ENCODE measurements at places on chromosomes 12 and 14. TPM values are rescaled to one million over a fixed set of nuclear protein-coding genes. Genes with fewer than 3 reads are reported as not detected.
A peak's percentile ranks its signal among the peaks of the same experiment; 100 is the strongest.

GRCh38 chr12:169528-170370 is 44.2 kb downstream of the SLC6A12 start:
- no peak for DNase-seq
- no peak overlapping the region for H3K4me3 ChIP-seq
- peaks cover 26% of the 10 kb centered on the region for H3K27me3 ChIP-seq

GRCh38 chr12:131264635-131265034 is 310.9 kb downstream of the ADGRD1 start:
- no peak overlapping the region for H3K4me3 ChIP-seq
- peaks cover 5% of the 10 kb centered on the region for H3K4me1 ChIP-seq
- H3K27me3 ChIP-seq, result peaks cover 8% of the 10 kb centered on the region
- no peak overlapping the region for H3K27ac ChIP-seq
- H3K36me3 ChIP-seq, result no peaks in the 10 kb centered on the region

Gene COQ5
- total RNA-seq, result 28.7 TPM

DNA sequence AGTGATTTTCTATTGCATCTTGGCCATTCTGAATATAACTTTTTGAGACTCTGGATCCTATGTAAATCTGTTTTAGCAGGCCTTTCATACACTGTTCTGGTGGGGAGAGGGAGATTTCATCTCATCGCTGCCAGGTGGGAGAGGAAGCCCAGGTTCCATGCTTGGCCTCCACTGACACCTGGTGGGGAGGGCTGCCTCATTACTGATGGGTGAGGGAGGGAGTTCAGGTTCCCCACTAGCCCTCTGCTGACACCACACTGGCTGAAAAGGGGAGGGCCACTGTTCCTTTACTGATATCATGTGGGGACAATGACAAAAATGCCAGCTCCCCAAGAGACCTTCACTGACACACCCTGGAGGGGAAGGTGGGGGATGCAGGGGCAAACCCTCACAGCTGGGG is 2.4 kb upstream of the GALNT8 start:
- no peak overlapping the region for H3K27ac ChIP-seq
- DNase-seq, result no peak
- H3K27me3 ChIP-seq, result peaks cover 48% of the 10 kb centered on the region
- no peak overlapping the region for H3K4me3 ChIP-seq
- no peaks in the 10 kb centered on the region for H3K4me1 ChIP-seq

Gene SLC25A47
- total RNA-seq, result not detected

DNA sequence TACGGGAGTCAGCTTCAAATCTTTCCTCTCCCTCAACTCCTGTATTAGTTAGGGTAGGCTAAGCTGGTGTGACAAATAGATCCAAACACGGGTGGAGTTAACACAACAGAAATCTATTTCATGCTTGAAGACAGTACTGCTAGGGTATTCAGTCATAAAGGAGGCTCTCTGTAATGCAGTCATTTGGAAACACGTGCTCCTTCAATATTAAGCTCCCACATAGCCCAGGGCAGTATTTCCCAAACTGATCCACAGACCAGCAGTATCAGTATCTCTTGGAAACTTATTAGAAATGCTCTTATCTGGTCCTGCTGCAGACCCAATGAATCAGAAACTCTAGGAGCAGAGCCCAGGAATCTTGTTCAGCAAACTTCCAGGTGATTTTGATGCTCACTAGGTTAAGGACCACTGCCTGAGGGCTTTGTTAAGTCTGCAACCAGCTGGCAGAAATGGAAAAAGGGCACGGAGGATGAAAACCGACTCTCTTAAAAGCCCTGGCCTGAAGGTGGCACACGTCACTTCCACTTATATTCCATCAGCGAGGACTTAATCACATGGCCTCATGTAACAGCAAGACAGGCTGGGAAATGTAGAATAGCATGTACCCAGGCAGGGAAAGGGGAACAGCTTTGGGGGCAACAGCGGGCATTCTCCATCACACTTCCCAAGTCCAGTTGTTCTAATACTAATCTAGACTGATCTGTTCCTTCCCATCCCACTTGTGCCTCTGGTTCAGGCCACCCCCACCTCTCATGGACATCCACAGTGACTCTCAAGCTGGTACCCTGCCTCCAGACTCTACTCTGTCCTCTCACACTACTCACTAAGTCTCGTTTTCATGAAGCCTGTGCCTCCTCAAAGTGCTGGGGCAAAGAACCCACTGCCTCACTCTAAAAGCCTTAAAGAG is 38.2 kb upstream of the RIC8B start:
- DNase-seq, result no peak
- peaks cover 8% of the 10 kb centered on the region for H3K36me3 ChIP-seq

Gene BEGAIN
- 3.0 TPM for total RNA-seq

GRCh38 chr14:20645481-20645880 is 4.0 kb upstream of the OR6S1 start:
- DNase-seq, result no peak
- H3K36me3 ChIP-seq, result no peaks in the 10 kb centered on the region

DNA sequence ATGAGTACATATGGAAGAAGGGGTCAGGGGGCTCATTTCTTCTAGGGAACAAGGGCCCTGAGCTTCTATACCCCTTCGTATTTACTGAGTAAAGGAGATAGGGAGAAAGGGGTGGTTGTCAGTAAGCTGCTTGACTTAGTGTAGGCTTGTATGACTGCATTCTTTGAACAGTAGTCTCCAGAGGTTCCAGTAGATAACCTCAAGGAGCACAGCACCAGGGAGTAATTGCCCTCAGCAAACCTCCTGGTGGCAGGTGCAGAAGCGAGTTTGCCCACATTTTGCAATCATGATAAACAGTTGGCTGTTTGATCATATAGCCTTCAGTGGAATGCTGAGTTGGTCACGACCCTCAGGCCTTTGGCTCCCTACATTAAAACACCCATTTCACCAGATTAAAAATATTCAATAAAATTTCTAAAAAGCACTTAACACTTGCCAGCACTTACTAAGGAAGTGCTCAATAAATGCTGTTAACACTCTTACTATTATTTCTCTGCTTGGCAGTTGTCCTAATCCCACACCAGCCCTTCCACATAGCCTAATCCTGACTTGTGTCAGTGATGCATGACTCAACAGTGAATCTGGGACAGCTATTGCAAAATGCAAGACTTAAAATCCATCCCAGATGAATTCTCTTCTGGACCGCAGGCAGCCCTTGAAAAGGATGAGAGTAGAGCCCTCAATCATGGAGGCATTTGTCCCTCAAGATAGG is 3.7 kb upstream of the DHRS4L2 start:
- H3K4me1 ChIP-seq, result peaks cover 10% of the 10 kb centered on the region
- H3K4me3 ChIP-seq, result no peak overlapping the region
- H3K27ac ChIP-seq, result no peak overlapping the region

GRCh38 chr12:78470354-78471195 is 394.0 kb upstream of the SYT1 start:
- H3K27ac ChIP-seq, result no peak overlapping the region
- DNase-seq, result no peak
- peaks cover 4% of the 10 kb centered on the region for H3K4me1 ChIP-seq
- no peaks in the 10 kb centered on the region for H3K27me3 ChIP-seq
- H3K4me3 ChIP-seq, result no peak overlapping the region
- H3K36me3 ChIP-seq, result no peaks in the 10 kb centered on the region

DNA sequence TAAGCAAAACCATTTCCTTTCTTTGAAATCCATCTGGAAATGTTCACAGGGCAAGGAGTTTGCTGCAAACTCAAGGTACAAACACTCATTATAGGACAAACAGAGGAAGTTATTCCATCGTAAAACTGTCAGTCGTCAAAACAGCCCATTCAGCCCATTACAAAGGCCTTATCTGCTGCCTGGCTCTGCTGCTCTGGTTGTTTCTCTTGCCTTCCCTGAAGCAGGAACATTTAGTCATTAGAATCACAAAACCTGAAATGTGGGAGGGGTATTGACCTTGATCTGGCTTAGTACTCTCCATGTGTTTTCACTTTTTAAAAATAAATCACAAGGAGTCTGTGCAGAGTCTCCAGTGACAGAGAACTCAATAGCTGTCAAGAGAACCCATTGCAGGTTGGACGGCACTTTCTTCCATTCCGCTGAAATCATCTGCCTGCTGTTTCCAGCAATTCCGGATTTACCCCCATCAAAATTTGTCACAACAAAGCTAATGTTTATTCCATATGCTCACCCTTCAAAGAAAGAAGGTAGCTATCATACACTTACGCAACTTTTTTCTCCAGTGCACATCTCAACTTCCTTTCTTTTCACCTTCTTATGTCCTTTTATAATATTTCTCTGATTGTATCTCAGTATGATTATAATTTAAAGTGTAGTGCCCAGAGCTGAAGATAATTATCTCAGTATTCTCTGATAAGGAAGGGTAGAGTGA is 24.6 kb upstream of the ITPR2 start:
- H3K4me3 ChIP-seq, result no peak overlapping the region
- H3K4me1 ChIP-seq, result peaks cover 5% of the 10 kb centered on the region
- peak overlapping the region; percentile 51 for H3K27ac ChIP-seq
- DNase-seq, result no peak
- H3K36me3 ChIP-seq, result no peaks in the 10 kb centered on the region

DNA sequence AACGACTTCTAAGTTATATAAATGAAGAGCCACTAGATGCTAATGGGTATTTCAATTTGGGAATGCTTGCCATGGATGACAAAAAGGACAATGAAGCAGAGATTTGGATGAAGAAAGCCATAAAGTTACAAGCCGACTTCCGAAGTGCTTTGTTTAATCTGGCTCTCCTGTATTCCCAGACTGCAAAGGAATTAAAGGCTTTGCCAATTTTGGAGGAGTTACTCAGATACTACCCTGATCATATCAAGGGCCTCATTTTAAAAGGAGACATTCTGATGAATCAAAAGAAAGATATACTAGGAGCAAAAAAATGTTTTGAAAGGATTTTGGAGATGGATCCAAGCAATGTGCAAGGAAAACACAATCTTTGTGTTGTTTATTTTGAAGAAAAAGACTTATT is 52.8 kb downstream of the TMTC3 start:
- H3K27me3 ChIP-seq, result no peaks in the 10 kb centered on the region
- H3K27ac ChIP-seq, result no peak overlapping the region
- DNase-seq, result no peak
- H3K4me1 ChIP-seq, result no peaks in the 10 kb centered on the region
- H3K36me3 ChIP-seq, result peaks cover 13% of the 10 kb centered on the region

DNA sequence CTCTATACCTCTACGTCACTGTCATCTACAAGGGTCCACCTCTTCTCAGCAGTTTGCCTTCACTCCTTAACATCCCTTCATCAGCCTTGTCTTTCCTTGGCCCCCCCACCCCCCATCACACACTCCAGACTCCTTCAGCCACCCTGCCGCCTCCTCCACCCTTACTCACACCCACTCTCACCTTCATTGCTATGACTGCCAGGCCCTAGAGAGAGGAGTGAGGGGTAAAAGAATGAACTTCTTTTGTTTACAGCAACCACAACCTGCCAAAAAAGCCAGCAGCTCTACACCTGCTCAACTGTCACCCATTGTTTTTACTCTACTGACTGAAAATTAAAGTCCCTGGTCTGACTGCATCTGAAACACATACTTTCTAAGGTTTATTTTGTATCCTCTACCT is 112.8 kb downstream of the DUSP6 start:
- no peaks in the 10 kb centered on the region for H3K36me3 ChIP-seq
- H3K27ac ChIP-seq, result no peak overlapping the region
- H3K4me3 ChIP-seq, result no peak overlapping the region

DNA sequence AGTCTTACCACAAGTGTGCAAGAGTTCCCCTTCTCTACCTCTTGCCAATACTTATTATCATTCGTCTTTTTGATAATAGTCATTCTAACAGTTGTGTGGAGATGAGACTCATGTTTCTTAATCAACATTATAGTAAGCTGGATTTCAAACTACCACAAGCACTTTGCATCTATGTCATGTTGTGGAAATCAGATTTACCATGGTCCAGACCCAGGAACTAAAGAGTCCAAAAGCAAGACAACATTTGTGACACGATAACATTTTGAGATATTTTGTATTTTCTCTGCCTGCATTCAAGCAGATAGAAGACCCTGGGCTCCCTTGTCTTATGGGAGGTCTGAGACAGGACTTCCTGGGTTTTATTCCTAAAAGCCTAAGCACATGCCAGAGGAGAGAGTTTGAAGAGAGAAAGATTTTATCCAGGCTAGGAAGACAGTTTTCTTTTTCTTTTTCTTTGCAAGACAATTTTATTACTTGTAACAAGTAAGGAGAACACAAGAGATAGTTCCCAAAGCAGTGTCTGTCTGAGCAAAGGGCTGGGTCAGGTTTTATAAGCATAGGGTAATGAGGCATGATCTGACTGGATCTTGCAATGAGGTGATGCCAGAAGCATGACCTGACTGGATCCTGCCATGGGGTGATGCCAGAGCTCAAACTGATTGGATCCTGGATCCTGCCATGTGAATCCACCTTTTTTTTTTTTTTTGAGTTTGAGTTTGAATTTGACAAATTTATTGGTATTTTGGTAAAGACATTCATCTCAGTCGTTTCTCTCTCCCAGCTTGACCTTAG is 180.5 kb upstream of the HMGA2 start:
- H3K27ac ChIP-seq, result no peak overlapping the region
- H3K36me3 ChIP-seq, result no peaks in the 10 kb centered on the region
- H3K27me3 ChIP-seq, result peaks cover 6% of the 10 kb centered on the region
- H3K4me1 ChIP-seq, result peaks cover 20% of the 10 kb centered on the region
- no peak overlapping the region for H3K4me3 ChIP-seq

DNA sequence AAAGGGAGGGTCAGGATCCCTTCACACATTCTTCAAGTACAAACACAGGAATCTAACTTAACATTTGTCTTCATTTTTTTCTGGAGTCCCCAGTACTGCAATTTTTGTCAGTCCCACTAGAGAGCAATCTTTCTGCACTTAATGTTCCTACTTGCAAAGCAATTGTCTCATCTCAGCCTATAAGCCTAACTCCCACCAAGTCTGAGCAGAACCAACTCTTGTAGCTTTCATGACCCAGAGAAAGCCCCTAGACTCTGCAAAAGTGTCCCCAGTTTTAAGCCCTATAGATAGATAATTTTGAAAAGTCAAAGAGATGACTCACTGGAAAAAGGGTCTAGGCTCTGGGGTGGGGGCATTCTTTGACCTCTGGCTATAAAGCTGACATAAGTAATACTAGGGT is 1.8 kb upstream of the ZBTB39 start:
- H3K36me3 ChIP-seq, result peaks cover 18% of the 10 kb centered on the region
- peaks cover 22% of the 10 kb centered on the region for H3K4me1 ChIP-seq
- H3K27ac ChIP-seq, result peak overlapping the region; percentile 8
- peaks cover 10% of the 10 kb centered on the region for H3K27me3 ChIP-seq

DNA sequence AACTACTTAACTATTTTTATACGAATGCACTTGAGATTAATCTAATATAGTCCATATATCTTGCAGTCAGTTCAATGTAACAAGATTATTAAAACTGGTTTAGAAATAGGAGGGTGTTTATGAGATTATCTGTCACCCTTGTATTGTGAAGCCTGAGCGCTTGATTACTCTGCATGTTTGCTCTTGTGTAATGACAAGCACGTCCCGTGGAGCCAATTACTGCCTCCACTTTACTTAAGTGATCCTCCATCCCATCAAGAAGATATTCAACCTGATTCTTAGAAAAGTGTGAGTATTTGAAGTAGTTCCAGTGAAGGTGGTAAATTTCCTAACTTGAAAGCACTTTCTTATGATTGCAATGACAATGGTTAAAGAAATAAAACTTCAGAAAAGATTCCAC is 415.2 kb upstream of the GARIN6 start:
- H3K4me3 ChIP-seq, result no peak overlapping the region
- no peaks in the 10 kb centered on the region for H3K36me3 ChIP-seq
- H3K4me1 ChIP-seq, result no peaks in the 10 kb centered on the region
- no peaks in the 10 kb centered on the region for H3K27me3 ChIP-seq
- no peak for DNase-seq
- no peak overlapping the region for H3K27ac ChIP-seq
